ENCODE measurements at places on chromosomes 2 and 18.

GRCh38 chr2:48175254-48175653 is 269.0 kb upstream of the FBXO11 start:
- DNase-seq: no peak

GRCh38 chr2:129888896-129889295 is 90.6 kb upstream of the RAB6C start:
- no peak for DNase-seq

GRCh38 chr2:138956116-138956515 is 175.9 kb upstream of the NXPH2 start:
- no peak for DNase-seq

GRCh38 chr18:4207383-4207985 is 247.6 kb downstream of the DLGAP1 start:
- DNase-seq: no peak

GRCh38 chr18:22543769-22544168 is 126.1 kb upstream of the CTAGE1 start:
- no peak for DNase-seq

DNA sequence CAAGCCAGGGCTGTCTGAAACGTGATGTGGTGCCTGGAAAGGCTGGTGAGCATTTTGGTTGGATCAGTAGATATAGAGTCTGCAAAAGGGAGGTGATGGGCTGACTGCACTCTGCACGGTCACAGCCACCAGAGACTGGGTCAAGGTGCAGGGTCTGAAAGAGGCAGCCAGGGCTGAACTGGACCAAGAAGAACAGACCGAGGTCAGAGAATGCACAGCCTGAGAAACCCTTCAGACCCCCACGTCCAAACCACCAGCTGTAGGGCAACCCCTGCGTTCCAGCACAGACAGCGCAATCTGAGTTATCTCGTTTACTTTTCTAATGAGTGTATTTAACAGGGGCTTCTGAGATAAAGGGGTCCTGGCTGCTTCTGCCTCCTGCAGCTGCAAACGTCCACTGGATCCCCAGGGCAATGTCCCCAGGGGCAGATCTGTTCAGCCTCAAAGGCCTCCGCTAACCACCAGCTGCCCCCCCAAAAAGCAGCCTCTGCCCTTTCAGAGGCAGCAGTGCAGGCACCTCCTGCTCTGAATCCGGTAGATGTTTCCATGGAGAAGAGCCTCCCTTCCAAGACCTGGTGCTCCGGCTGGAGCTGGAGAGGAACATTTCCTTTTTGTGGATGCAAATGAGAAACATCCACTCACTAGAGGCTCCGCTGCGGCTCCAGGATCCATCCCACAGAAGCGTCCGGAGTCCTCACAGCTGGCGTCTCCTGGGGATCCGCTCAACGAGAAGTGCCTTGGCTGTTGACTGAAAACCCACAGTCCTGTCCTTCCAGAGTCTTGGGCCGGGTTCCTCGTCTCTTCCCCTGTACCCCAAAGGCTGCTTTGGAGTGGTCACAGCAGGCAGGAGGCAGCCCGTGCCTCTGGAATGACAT is 970 bp upstream of the KCNG2 start:
- no peak for DNase-seq

DNA sequence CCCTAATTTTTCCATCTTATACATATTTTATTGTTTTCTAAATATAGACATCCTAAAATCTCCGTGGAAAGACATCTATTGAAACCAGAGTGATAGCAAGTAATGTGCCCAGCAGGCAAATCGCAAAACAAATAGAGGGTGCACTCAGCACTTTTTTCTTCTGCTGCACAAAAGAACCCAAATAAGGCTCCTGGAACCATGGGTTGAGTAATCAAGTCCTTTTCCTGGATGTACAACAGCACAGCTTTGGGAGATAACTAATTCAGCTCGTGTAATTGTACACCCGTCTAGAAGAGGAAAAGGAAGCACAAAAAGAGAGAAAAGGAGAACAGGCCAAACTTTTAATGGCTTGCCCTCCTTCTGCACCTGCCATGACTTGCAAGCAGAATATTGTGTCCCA is 126.9 kb upstream of the TLK1 start:
- DNase-seq: no peak

All from stimulated activated CD8-positive, alpha-beta memory T cell treated with anti-CD3 and anti-CD28 coated beads, Interleukin-7, amount 100 ng/mL, for 24 hours (primary cell).